H7 (cell line): ENCODE measurements at places on chromosomes 6 and 20.

- DNase-seq: no peak
Measured at GRCh38 chr20:40497899-40498691, 190.9 kb downstream of the MAFB start.

GRCh38 chr6:18465410-18466154 lies 78.4 kb downstream of the RNF144B start:
- DNase-seq: no peak

GRCh38 chr6:53015486-53015885 lies 20.4 kb upstream of the GSTA4 start:
- DNase-seq: no peak

DNA sequence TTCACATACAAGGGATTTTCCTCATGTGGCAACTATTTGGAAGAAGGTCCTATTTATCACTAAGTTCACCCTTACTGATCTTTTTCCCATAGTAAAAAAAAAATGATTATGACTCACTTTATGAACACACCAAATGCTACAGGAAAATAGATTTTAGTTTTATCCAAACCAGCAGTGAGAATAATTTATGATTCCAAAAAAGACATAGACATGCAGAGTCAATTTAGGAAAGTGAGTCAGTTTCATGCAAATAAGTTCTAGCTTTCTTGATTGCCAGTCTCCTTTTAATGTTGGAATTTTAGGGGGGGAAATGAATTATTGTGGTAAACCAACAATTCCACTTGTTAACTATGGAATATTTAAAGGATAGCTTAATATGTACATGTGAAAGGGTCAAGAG lies 64.0 kb upstream of the RNF146 start:
- no peak for DNase-seq

- DNase-seq: no peak
Measured at GRCh38 chr6:166318227-166318626, 10.0 kb upstream of the PRR18 start.

- no peak for DNase-seq
Measured at GRCh38 chr20:16095226-16095625, 478.0 kb downstream of the KIF16B start.

DNA sequence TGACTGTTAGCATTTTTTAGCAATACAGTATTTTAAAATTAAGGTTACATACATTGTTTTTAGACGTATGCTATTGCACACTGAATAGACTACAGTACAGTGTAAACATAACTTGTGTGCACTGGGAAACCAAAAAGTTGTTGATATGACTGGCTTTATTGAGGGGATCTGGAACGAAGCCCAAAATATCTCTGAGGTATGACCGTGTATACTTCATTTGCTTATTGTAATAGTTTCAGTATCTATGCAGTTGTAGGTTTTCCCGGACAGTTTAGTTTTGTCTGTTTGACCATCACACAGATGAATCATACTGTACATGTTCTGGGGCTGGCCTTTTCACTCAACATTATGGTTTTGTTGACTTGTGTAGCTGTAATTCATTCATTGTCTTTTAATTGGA lies 6.9 kb upstream of the ZBTB12 start:
- DNase-seq: no peak

- no peak for DNase-seq
Measured at GRCh38 chr6:155561257-155561965, 105.8 kb upstream of the NOX3 start.

DNA sequence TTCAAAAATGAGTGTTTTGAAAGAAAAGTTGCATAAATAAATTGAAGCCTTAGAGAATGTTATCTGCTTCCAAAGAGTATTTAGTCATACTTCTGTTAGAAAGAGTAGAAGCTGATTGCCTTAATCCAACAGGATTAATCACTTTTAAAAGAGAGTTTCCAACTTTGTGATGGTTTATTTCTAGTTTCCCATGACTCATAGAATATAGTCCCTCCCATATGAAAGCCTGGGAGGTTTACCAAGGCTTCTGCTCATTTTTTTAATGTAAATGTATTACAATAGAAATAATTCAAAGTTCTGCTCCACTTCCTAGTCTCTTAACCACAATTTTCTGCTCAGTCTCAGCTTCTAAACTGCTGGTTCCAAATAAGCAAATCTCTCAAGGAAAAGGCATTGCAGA lies 118.0 kb upstream of the IRAK1BP1 start:
- DNase-seq: no peak

DNA sequence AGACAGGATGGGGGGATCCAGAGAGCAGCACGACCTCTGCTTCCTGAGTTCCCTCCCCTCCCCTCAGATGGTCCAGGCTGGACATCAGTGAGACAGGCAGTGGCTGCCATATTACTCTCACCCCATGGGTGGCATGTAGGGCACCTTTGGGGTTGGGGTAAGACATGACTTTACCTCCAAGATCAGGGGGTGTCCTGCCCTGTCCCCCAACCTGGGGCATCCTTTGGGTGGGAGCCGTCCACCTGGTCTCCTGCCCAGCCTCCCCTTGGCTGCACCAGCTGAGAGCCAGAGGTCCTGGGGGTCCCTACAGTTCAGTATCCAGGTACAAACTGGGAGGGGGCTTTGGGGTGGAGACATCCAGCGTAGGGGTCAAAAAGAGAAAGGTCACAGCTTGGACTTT lies 48.7 kb upstream of the SLCO4A1 start:
- no peak for DNase-seq

DNA sequence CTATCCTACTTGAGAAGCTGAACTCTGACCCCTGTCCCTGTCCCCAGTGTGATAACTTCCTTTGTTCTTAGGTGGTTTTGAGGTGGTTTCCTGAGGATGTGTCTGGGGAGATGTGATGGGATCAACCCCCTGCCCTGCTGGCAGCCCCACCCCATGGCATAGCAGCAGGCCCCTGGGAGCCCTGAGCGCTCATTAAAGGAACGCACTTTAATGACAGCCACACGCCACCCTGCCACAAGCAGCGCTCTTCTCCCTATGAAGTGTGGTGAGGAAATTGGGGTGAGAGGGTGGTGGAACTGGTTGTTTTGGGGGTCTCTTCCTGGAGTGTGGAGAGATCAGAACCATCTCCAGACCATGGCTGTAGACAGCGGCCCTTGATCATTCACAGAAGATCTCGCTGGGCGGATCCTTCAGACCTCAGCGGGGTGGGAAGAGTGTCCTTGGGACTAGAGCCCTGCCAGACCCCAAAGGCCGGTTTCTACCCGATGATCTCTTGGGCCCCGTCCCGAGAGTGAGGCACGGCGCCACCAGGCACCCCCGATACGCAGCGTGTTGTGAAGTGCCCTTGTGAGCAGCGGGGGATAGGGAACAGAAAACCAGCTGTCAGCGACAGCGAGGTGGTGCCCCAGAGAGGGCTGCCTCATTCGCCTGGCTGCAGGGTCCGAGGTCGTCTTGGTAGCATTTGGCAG lies 45.4 kb downstream of the SYNJ2 start:
- no peak for DNase-seq

DNA sequence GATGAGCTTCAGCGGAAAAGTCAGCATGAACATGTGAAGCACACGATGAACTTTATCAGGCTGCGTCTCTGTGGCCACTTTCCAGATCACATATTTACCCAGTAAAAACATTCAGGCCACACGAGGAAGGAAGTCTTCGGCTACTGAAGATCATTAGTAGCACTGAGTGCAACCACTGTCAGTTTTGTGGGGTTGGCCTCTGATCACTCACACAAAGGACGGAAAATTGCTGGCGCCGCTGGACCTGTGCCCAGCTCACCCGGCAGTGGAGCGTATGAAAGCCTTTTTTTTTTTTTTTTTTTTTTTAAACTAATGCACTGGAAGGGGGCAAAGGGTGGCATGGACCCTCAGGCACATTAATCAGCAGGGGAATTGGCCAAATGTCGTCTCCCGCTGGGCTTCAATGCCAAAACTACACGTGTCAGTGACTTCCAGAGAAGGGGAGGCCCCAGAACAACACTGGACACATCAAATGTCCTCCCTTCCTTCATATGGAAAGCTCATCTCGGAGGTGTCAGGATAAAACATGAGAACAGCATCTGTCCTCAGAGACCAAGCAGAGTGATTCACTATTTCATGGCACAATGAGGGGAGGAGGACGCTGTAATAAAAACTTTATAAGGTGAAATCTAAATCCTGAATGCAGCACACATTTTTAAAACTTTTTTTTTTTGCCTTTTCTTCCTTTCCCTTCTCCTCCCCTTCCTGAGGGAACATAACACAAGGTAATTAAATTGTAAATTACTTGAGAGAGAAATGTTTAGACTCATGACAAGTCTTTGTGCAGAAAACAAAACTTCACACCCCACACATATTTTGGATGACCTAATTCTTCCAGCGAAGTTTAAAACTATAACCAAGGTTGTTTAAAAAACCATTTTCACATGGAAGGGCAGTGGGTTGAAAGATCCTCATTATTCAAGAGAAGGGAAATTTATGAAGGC lies 223.4 kb downstream of the FOXC1 start:
- DNase-seq: no peak

- no peak for DNase-seq
Measured at GRCh38 chr20:32709632-32710121, 33.6 kb downstream of the COMMD7 start.

- no peak for DNase-seq
Measured at GRCh38 chr6:53894091-53894490, 99.3 kb downstream of the LRRC1 start.
